ENCODE measurements at places on chromosomes 16 and 17.

DNA sequence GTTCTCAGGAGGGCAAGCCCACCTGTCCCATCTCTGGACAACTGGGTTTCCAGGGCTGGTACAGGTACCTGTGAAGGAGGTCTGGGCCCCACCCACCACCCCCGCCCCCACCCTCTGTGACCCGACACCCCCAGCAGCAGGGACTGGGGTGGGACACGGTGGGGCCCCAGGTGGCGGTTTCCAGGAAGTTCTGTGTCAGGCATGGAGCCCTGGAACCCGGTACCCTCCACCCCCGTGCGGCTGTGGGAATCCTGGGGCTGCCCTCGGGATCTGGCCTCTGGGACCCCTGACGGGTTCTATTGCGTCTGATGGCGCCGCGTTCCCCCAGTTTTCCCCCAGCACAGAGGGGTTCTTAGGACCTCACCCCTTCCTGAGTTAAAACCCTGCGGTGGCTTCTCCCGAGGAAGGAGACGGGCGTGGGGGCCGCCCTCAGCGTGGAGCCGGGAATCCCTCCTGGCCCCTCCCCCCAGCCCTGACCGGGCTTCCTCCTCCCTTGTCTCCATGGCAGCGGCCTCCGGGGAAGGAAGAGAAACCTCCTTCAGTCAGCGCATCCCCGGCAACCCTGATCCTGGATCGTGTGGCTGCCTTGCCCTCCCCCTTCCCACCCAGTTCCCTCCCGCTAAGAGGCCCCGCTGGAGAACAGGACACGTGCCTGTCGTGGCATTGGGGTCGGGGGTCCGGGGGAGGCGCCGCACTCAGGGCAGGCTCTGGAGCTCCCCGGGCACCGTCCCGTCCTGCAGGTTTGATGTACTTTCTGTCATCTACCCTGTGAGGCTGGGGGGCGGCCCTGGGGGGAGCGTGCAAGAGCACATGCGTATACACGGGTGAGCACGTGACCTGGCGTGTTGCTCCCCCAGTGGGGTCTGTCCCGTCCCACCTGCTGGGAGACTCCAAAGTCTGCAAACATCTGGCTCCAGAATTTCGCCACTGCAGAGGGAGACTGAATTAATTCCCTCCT lies 30.3 kb downstream of the CACNA1H start:
- DNase-seq = no peak

DNA sequence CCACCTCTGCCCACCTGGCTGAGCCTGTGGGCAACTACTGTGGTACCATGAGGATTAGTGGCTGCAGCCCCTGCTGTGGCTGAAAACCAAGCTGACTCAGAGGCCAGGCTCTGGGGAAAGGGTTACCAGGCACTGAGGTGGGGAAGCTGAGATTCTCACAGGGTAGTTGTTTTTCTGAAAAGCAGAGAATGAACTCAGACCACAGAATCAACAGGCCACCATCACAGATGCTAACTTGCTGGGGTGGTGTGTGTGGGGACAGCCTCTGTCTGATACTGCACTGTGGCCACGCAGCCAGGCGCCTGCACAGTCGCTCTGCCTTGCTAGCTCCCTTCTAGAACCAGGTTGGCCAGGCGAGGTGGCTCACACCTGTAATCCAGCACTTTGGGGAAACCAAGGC lies 28.8 kb downstream of the NPLOC4 start:
- DNase-seq = no peak

GRCh38 chr17:36813357-36813756 lies 123.9 kb upstream of the LHX1 start:
- DNase-seq = no peak

DNA sequence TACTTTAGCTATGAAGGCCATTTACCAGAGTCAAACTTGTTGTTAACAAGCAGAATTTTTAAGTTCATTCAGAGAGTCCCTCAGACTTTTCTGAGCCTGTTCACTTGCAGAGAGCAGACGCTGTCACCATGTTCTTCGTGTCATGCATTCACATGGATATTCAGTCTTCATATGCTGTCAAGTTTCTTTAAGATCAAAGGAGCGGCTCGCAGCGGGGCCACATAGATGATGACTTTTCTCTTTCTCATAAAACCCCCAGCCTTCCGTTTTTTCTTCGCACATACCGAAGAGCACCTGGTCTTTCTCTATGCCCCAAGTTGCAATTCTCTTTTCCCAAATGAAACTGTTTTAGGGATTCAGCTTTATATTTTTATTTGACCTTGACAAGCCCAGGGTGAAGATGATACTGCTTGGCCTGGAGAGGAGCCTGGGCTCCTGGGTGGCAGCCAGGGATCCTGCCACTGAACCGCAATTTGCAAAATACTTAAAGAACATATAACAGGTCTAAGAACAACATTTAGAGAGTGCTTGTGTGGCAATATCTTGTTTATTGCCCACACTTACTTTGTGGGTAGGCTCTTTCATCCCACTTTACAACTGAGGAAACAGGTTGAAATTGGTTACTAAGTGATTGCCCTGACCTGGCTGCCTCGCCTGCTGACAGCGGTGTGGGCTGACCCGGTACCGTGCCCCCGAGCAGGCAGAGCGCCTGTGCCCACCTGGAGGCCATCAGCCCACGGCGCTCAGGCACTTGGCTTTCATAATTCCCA lies 22.9 kb downstream of the SEC14L1 start:
- no peak for DNase-seq

DNA sequence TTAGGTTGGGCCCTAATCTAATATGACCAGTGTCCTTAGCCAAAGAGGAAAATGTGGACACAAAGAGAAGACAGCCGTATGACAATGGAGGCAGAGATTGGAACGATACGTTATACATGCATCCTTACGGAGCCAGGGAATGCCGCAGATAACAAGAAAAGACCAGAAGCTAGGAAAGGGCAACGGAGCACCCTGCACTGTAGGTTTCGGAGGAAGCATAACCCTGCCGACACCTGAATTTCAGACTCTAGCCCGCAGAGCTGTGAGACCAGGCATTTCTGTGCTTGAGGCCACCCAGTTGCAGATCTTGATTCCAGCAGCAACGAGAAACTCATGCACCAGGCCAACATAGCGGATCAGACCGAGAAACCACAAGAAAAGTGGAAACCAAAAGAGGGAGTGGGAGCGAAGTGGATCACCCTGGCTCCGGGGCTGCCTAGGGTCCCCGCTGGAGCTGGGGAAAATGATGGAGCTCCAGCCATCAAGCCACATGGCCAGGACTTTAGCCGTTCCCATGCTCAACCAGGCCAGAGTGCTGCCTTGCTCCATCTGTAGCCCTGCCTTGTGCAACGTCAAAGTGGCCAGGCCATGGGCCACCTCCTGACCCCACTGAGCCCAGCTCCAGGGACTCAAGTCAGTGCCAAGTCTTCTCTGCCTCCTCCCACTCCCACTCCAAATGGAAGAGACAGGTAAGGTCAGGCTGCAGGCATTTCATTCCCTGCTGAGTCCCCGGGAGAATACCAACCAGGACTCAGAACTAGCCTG lies 51.7 kb upstream of the RPL38 start:
- no peak for DNase-seq

DNA sequence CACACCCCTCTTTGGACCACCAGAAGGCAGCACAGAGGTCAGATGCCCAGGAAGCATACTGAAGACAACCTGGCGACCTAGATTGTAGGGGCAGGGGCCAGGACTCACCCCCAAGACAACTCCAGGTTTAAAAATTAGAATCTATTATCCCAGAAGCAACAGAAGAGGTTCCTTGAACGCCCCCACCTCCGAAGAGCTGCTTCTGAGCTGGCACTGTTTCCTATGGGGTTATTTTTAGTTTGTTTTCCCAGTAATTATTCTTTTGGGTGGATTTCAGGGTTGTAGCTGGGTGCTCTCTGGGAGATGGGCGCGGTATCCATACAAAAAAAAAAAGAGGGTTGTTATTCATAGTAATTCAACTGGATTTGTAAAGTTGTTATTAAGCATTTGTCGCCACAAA lies 10.4 kb upstream of the TMEM132E start:
- DNase-seq = no peak

- peak; percentile 71 for DNase-seq
Measured at GRCh38 chr16:46961373-46962353, 11.8 kb downstream of the DNAJA2 start.

DNA sequence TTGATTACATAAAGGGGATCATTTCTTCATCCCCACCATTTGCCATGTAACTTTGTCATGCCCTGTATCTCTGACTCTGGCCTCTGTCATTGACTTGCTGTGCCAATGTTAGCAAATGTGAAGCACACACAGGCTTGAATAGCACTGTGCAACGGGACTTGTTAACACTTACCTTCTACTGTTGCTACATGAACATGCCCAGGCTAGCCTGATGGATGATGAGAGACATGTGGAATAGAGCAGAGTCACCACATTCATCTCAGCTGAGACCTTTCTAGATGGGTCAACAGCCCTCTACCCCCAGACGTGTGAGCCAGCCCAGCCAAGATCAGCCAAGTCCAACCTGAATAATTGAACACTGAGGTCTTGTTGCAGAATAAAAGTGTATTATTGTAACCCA lies 162.1 kb upstream of the SALL1 start:
- DNase-seq = no peak

DNA sequence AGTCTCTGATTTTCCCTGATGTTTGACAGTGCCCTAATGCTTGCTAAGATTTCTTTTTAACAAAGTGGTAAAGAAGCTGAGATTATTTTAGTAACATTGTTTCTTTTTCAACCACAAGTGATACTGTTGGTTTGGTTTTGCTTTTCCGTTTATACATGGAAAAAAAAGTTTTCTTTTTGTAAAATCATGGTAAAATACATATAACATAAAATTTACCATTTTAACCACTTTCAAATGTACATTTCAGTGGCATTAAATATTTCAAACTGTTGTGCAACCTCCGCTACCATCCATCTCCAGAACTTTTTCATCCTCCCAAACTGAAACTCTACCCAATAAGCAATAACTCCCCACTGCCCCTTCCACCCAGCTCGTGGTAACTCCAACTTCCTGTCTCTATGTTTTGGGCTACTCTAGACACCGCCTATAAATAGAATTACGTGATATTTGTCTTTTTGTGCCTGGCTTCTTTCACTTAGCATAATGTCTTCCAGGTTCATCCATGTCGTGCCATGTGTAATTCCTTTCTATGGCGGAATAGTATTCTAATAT lies 4.6 kb downstream of the CIITA start:
- peak; percentile 56 for DNase-seq

GRCh38 chr16:84952335-84953189 lies 58.8 kb downstream of the ZDHHC7 start:
- DNase-seq = peak; percentile 97

DNA sequence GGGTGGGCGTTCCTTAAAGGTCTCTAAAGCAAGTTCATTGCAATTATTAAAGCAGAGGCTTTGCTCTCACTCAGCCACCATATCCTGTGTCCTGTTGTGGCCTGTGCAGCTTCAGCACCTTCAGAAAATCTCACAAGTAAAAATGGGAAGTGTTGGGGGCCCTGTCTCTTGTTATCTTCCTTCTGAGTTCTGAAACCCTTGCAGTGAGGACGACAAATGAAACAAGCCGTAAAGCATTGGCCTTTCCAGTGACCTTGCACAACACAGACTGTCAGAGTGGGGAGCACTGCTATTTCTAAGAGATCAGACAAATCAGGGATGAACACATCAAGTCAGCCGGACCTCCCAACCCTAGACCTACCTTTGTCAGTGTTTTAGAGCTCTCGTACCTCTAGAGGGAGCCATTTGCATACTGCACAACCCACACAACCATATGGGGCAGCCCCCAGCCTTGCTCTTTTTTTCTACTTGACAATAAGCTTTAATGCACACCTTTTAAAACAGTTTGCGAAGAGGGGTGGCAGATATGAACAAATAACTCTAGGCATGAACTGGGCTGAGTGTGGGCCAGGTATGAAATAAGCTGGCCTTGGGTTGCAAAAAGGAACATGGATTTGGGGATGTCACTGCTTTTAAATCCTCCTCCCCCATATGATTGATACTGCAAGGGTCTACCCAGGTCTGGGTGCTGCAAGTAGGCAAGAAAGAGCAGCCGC lies 89.8 kb downstream of the KATNIP start:
- DNase-seq = peak; percentile 76

- DNase-seq = peak; percentile 86
Measured at GRCh38 chr16:15765880-15766279, 90.9 kb downstream of the MYH11 start.
